Substantia nigra (tissue), 51 donors: ENCODE measurements at places on chromosomes 11 and 22.

GRCh38 chr11:13940907-13941256, 21.6 kb upstream of the SPON1 start:
- DNase-seq = no peak

GRCh38 chr11:61976420-61976800, 9.0 kb upstream of the FTH1 start:
- no peak for DNase-seq

GRCh38 chr11:114276077-114276476, 20.1 kb upstream of the NNMT start:
- no peak for DNase-seq

- no peak for DNase-seq
These were observed 7.2 kb downstream of the FRMD8 start for GRCh38 chr11:65393513-65394079.

DNA sequence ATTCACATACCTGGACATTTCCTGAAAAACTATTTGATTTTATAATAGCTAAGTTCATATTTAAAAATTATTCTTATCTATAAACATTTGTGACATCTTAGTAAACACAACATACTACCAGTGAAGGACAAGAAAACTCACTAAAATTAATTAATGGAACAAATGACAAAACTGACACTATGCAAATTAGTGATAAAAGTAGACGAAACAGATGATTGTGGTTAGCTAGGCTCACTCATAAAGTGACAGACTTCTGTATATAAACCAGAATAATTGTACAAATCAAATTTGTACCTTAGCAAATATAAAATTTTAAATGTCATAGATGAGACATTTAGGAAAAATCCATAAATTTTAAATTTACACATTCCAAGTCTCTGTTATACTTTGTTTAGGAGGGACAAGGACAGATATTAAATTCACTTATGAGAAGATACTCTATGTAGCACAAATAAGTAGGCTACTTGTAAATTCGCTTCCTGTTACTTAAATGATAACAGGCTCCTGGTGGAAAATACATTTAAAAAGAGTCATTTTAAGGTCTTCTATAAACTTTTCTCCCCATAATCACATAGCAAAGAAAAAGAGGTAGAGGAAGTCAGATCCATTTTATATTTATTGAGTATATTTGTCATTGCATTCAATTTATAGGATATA, 81.2 kb downstream of the KIF18A start:
- DNase-seq = no peak

DNA sequence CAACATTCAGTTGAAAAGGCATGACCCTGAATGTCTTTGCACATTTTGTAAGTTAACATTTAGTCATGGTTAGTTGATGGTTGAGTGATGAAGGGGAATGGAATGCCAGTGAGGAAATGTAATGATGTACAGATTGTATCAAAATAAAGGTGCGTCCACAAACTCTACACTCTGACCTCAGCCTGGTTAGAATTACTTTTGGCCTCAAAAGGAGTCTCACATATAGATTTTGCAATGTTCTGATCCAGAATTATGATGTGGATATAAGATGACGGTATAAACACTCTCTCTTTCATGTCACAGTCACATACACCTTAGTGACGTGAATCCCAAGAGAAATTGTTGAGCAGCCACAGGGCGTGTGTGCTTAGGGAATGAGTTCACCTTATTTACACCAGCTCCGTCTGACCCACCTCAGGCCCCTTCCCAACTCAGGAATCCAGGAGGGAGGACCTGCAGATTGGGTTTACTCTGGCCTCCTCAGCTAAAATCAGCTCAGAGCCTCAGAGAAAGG, 100.1 kb downstream of the RDX start:
- no peak for DNase-seq

GRCh38 chr22:39080052-39080762, 3.1 kb downstream of the APOBEC3G start:
- DNase-seq = no peak

- DNase-seq = no peak
These were observed 246.6 kb upstream of the PLET1 start for GRCh38 chr11:112507281-112507680.

GRCh38 chr11:46865340-46865739, 19.3 kb upstream of the CKAP5 start:
- no peak for DNase-seq

- DNase-seq = peak; percentile 4
These were observed 340.7 kb downstream of the LARGE1 start for GRCh38 chr22:33579448-33580093.

- DNase-seq = no peak
These were observed 62.9 kb downstream of the MYEOV start for GRCh38 chr11:69356703-69357457.

GRCh38 chr11:72478669-72479068, 44.3 kb upstream of the CLPB start:
- DNase-seq = no peak

- DNase-seq = no peak
These were observed 1.5 kb upstream of the PLCB3 start for GRCh38 chr11:64249563-64250414.

- no peak for DNase-seq
These were observed 45.9 kb downstream of the DSCAML1 start for GRCh38 chr11:117750916-117751662.

- DNase-seq = no peak
These were observed 857.9 kb downstream of the TBC1D22A start for GRCh38 chr22:47620391-47620790.

DNA sequence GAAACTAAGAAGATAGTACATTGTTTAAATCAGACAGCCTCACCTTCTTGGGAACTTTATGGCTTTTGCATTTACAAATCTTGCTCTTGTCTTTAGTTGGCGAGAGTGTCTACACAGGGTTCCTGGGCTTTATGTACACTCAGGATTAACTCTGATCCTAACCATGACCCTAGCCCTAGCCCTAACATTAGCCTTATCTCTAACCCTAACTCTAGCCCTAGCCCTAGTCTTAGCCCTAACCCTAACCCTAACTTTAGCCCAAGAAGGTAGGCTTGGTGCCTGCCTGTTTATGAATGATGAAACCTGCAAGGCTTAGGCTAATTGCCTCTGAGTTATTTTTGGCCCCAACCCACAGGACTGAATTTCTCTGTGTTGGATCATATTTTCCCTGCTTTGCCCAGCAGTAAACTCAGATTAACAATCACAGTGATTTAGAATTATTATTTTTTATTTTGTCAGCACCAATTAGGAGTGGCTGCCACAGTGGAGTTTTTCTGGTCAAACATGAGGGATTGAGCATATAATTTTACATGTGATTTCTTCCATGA, 44.1 kb upstream of the OR9Q1 start:
- DNase-seq = no peak

DNA sequence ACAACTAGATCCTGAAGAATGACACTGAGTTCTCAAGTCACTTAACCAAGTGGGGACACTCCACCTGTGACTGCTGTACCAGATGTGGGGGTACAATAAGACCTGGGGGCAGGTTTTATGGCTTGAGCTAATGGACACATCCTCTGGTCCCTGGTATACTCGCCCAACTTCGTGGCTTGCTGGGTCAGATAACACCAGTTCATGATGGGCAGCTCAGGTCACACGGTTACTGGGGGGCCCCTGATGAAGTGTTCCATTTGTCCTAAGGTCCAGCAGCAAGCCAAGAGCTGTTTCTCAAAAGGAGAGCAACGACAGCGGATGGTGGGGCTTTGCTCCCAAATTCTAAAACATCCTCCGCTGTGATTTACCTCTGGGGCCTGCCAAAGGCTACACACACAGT, 1368.4 kb downstream of the BRD1 start:
- DNase-seq = no peak

- DNase-seq = no peak
These were observed 640.6 kb downstream of the TBC1D22A start for GRCh38 chr22:47402876-47403525.

GRCh38 chr11:120828847-120829246, 195.1 kb upstream of the TBCEL start:
- DNase-seq = no peak

DNA sequence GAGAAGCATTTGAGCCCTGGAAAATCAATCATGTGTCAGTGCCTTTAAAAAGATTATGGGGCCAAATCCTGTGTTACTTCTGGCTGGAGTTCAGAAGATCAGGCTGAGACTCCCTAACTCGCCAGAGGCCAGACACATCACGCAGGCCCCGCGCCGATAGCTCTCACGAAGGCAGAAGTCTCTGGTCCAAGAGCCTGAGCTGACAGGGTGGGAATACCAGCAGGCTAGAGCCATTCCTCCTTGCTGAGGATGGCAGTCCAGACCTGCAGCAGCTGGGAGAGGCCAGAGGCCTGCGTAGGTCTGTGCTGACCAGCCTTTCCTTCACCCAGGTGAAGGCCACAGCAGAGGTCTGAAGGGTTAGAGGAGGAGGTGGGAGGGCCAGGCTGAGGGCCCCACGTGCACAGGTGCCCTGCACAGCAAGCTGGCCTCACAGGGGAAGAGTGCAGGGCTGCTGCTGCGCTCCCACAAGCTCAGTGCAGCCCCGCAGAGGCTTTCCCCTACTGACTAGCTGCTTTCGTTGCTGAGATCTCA, 52.9 kb downstream of the ST14 start:
- no peak for DNase-seq

- DNase-seq = no peak
These were observed 3.3 kb upstream of the HEPN1 start for GRCh38 chr11:124915541-124916369.

- DNase-seq = no peak
These were observed 179.1 kb downstream of the TENM4 start for GRCh38 chr11:79261684-79262083.

DNA sequence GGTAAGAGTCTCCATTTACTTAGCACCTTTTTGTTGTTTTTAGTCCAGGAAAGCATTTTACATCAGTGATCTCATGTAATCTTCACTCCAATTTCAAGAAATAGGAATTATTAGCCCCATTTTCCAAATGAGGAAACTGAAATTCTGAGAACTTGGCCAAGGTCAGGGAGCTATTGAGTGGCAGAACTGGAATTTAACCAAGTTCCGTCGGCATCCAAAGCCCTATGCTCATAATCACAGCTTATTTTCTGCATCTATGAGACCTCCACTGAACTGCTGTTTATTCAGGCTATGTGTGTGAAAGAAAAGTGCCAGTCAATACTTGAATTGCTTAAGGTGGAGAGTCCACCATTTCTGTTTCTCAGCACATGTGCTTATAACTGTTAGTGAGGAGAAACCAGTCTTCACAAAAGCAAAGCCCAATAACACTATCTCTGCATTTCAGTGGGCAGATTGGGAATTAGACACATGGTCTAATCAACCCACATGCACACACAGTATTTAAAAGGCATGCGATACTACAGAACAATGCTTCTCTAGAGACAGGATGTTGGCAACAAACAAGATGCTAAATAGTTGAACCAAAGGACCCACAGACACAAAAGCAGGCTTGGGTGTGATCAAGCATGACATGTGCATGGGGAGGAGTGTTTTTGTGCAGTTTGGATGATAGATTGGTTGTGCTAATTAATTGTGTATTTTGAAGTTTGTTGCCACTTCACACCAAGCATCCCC, 780.6 kb downstream of the OPCML start:
- no peak for DNase-seq

GRCh38 chr11:71144010-71144409, 108.4 kb downstream of the SHANK2 start:
- DNase-seq = no peak

- no peak for DNase-seq
These were observed 73.3 kb upstream of the FAR1 start for GRCh38 chr11:13595166-13595565.

GRCh38 chr11:2903672-2904011, 18.1 kb upstream of the CDKN1C start:
- no peak for DNase-seq

GRCh38 chr11:103480421-103480820, 371.2 kb downstream of the DYNC2H1 start:
- DNase-seq = no peak

- DNase-seq = peak; percentile 37
These were observed 63.9 kb downstream of the MYH9 start for GRCh38 chr22:36323855-36324331.

DNA sequence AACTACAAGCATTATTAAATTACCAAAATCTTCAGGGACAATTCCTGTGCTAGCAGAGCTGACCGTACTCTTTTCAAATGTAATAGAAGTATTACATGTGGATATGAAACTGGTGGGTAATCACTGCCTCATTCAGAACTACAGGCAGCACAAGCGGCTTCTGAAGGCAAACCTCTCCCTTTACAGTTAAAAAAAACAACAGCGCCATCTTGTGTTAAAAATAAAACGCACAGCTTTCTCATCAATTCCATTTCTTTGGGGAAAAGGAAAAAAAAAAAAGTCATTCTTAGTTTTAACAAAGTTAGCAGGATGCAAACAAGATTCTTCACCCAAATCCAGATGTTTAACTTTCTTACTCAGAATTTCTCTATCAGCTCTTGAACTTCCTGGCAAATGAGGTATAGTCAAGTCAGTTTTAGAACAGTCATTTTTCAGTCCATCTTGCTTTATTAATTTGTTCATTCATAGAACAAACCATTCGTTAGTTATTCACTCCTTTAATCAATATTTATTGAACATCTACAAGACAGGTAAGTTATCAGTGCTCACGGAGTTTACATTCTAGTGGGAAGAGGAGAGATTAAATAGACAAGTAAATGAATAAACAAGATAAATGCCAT, 331.8 kb upstream of the MPPED2 start:
- no peak for DNase-seq

GRCh38 chr22:30344447-30345200, 12.1 kb downstream of the SF3A1 start:
- no peak for DNase-seq

DNA sequence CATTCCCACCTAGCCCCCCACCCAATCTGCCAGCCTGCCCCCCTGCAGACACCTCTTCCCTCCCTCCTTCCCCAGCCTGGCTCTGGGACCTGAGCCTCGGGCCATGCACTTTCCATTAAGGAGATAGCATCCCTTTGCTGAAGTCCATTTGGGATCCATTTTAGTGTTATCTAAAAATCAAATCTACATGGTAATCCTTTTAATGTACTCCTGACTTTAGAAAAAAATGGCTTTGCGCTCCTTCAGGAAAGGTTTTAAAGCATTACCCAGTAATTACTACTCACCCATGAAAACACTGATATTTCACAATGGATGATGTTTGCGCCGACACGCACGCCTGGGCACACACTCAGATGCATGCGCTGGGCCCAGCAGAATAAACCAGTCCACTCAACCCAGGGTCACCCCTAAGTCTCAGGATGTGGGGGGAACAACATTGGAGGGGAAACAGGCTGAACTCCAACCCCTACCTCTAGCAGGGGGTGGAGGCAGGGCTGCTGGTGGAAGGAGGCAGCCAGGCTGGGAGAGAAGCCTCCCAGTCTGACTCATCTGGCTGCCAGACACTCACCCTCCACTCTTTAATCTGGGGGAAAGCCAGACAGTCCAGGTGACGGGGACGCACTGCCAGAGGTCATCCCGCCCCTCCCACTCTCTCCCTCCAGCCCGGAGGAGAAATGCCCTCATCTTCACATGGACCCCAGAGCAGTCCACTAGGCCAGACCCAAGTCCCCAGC, 29.8 kb downstream of the LMO1 start:
- DNase-seq = no peak

DNA sequence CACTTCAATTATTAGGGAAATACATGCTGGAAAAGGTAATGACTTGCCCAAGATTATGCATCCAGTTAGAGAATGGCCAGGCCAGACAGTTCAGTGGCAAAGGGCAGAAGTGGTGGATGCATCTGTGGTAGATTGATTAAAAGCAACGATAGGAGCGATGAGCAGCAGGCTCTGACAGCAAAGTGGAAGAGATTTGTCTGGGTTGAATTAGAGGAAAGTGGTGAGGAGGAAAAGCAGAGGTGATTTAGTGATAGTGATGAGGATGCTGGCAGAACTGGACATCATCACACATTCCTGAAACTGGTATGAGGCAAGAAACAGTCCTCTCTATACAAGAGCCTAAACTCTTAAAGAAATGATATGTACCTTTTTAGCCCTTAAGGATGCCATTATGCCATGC, 12.5 kb downstream of the HSD17B12 start:
- DNase-seq = no peak
